Fibroblast of the aortic adventitia (primary cell): ENCODE measurements at places on chromosomes 1 and 21.
A peak's percentile ranks its signal among the peaks of the same experiment; 100 is the strongest.

GRCh38 chr1:197557302-197557701, 218.0 kb downstream of the DENND1B start:
- peak; percentile 66 for DNase-seq

DNA sequence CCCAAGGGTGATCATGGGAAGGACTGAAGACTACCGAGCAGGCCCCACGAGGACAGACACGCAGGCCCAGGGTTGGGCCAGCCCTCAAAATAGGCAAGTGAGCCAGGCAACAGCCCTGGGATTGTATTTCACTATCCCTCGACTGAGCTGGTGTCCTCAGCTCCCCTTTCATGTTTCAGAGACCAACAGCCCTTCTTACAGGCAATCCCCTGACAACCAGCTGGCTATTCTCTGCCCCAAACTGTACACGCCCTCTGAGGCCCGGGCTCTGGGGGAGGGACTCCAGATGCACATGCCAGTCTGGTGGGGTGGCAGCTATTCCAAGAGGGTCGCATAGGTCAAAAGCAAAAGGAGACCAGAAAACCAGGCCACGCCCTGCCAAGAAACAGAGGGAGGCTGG, 243.0 kb downstream of the TOMM20 start:
- peak; percentile 35 for DNase-seq

- DNase-seq, result no peak
Measured at GRCh38 chr1:21924503-21925005, 12.6 kb downstream of the HSPG2 start.

- no peak for DNase-seq
Measured at GRCh38 chr1:234844479-234845031, 234.6 kb upstream of the IRF2BP2 start.

GRCh38 chr1:33244809-33245186, 11.5 kb upstream of the ZNF362 start:
- no peak for DNase-seq

- no peak for DNase-seq
Measured at GRCh38 chr21:33892853-33893252, 22.8 kb downstream of the ATP5PO start.

GRCh38 chr1:245085508-245086095, 69.2 kb upstream of the KIF26B start:
- DNase-seq, result peak; percentile 93

GRCh38 chr21:40905251-40905650, 58.3 kb upstream of the DSCAM start:
- no peak for DNase-seq

GRCh38 chr1:232292818-232293217, 337.1 kb downstream of the SIPA1L2 start:
- DNase-seq, result no peak
